Left kidney (tissue), 8 donors: ENCODE measurements at places on chromosomes 1 and 21. TPM values are rescaled to one million over a fixed set of nuclear protein-coding genes. Genes with fewer than 3 reads are reported as not detected.

Gene PCBP3
- polyA plus RNA-seq, result 2.0 TPM

Gene GPR161
- polyA plus RNA-seq, result 21.7 TPM

Gene HES2
- polyA plus RNA-seq, result 0.78 TPM

Gene RORC
- 0.80 TPM for polyA plus RNA-seq

Gene SMPDL3B
- 12.8 TPM for polyA plus RNA-seq

Gene OPRD1
- 0.52 TPM for polyA plus RNA-seq

Gene ARTN
- 1.2 TPM for polyA plus RNA-seq

Gene BNIPL
- 3.4 TPM for polyA plus RNA-seq

Gene RBM11
- 5.2 TPM for polyA plus RNA-seq
